ENCODE measurements at places on chromosomes 12 and 14.

DNA sequence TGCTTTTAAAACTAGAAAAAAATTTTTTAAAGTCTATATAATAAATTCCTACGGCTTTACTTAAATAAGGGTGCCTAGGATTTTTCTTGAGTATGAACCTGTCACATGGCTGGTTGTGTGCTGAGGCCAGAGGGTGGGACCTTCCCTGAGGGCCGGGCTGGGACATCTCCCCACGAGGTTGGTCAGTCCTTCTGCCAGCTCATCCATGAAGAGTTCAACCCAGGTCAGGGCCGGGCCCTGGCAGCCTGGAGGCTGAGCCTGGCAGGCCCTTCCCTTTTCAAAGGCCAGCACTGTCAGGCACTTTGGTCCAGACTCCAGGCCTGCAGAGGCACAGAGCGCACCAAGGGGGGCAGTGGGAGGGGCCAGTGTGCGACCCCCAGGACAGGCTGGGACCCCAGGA lies 31.7 kb downstream of the TNFAIP2 start:
- DNase-seq: peak; percentile 45

- peak; percentile 40 for DNase-seq
These were observed 9.7 kb upstream of the ANKLE2 start for GRCh38 chr12:132771126-132771838.

- DNase-seq: no peak
These were observed 221.3 kb upstream of the RTL1 start for GRCh38 chr14:101124815-101125214.

- DNase-seq: no peak
These were observed 24.3 kb downstream of the BTBD6 start for GRCh38 chr14:105272623-105273022.

GRCh38 chr14:104286086-104286485 lies 147.7 kb downstream of the KIF26A start:
- DNase-seq: no peak

DNA sequence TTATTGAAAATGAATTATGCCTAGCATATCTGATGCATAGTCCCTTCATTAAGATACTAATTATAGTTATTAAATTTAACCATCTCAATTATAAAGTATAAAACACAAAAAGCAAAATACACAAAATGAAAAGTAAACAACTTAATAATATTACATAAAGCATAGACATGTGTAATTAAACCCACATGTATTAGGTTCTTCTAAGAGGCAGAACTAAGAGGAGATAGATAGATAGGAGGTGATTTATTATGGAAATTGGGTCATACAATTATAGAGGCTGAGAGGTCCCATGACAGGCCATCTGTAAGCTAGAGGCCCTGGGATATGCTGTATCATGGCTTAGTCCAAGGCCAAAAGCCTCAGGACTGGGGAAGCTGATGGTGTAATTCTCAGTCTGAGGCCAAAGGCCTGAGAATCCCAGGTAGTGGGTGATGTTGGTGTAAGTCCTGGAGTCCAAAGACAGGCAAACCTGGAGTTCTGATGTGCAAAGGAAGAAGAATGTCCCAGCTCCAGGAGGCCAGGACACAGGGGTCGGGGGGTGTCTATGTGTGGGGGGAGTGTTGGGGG lies 953.3 kb downstream of the TRHDE start:
- no peak for DNase-seq
